T-cell (primary cell): ENCODE measurements at places on chromosomes 13 and 19.

GRCh38 chr13:27933580-27934328 is 14.0 kb downstream of the PDX1 start:
- DNase-seq, result no peak

DNA sequence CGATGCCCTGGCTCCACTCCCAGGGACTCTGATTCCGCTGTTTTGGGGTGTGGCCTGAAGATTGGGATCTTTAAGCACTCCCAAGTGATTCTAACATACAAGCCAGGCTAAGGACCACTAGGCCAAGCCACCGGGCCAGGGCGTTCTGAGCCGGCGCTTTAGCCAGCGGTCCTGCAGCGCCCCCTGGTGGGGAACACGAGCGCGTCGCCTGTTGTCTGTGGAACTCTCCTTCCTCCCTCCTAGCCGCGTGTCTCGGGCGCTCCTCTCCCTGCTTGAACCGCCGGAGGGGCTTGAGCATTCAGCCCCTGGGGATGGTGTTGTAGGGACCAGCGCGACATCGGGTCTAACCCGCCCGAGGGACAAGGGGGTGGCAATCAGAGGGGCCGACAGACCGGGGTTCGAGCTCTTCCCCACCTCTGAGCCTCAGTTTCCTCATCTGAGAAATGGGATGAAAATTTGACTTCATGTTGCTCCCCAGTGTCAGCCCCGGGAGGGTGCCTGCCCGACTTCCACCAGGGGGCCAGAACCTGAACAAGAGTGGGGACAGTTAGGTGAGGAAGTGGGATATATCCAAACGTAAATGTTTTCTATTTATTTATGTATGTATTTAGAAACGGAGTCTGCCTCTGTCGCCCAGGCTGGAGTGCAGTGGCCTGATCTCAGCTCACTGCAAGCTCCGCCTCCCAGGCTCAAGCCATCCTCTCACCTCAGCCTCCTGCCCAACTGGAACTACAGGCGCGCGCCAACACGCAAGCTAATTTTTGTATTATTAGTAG is 18.0 kb upstream of the PNMA8B start:
- peak; percentile 72 for DNase-seq

DNA sequence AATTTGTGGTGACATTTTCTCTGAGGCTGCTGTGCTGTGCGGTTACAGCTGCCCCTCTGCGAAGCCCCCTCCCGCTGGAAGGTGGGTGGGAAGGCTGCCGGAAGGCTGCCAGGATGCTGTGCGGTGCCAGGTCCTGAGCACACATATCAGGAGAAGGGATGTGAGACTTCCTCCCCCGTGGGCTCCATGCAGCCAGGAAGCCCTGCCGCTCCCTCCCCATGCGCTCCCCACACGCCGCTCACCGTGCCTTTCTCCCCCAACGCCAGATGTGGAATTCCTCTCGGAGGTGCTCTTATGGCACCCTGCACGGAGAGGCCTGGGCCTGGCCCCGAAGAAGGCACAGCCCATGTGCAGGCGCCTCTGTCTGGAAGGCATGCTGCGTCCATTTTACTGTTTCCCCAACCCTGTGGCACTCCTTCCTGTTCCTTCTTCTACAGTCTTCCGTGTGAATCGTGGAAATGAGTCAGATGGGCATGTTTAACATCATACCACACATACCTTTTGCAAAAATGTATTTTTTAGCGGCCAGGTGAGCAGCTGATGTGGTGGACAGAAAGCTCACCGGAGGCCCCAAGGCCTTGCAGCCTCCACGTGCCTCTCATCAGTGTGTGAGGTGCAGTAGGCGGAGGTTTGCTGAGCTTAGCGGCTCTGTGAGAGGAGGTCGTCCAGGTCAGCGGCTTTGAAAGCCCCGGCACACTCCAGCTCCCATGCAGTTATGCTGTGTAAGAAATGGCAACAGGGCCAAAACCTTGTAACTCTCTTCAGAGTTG is 88.0 kb downstream of the ATP11A start:
- DNase-seq, result no peak

DNA sequence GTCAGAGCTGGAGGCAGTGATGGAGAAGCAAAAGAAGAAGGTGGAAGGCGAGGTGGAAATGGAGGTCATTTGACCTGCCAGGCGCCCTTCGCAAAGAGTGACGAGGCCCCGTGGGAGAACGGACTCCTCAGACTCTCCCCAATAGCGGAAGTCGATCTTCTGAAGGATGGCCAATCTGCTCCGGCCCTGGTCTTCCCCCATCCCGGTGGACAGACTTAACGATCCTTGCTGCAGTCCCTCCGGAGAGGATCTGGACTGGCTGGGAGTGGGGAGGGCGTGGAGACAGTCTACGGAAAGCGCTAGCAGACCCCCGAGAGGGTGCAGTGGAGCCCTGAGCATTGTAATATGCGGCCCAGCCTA is 11.9 kb downstream of the EPS8L1 start:
- no peak for DNase-seq

GRCh38 chr19:50449236-50449899 is 16.7 kb downstream of the MYBPC2 start:
- DNase-seq, result no peak
